Activated CD4-positive, alpha-beta T cell treated with anti-CD3 and anti-CD28 coated beads, Interleukin-2, Interleukin-6, amounts not matched to agents 100 ng/mL and 50 ng/mL, durations not matched to agents 16 hours and 8 hours (primary cell): ENCODE measurements at places on chromosomes 13 and 19.

DNA sequence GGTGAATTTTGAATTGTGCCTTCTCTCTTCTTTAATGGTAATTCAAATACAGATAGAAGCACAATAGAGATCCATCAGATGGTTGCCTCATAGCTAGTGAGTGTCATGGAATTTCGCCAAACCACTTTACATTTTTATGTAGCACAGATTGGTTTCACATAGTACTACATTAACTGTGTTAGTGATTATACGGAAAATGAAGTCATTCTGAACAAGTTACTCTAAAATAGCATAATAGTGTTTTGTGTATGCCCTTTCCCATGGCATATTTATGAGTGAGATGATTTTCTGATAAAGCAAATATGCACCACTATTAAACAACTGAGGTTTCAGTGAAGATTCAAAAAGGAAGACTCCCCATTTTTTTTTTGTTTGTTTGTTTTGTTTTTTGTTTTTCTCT is 1623.5 kb downstream of the PCDH9 start:
- DNase-seq: no peak

- DNase-seq: no peak
These were observed 54.1 kb downstream of the WDFY2 start for GRCh38 chr13:51638216-51638871.

- peak; percentile 36 for DNase-seq
These were observed 9.0 kb upstream of the CEBPA start for GRCh38 chr19:33311326-33311682.

DNA sequence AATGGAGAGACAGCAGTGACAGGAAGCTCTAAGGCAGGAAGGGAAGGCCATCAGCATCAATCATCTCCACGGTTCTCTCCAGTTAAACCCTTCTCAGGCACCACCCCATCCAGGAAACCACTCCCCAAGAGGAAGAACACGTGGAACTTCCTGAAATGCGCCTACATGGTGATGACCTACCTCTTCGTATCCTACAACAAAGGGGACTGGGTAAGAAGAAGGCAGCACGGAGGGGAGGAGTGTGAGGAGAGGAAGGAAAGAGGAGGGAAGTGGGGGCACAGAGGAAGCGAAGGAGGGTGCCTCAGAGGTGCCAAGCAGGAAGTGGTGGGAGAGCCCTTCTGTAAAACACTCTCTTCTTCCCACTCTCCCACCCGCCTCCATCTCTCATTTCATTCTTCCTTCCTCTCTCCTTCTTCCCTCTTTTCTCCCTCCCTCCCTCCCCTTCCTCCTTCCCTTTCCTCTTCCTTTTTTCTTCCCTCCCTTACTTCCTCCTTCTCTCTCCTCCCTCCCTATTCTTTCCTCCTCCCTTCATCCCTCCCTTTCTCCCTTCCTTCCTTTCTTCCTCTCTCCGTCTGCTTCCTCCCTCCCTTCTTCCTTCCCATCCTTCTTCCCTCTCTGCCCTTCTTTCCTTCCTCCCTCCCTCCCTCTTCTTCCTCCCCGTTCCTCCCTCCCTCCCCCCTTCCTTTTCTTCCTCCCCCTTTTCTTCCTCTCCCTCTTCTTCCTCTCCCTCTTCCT is 12.6 kb downstream of the ZSCAN5A start:
- no peak for DNase-seq

- DNase-seq: peak; percentile 88
These were observed 30.0 kb downstream of the VAV1 start for GRCh38 chr19:6802336-6803035.

- DNase-seq: peak; percentile 55
These were observed 730 bp downstream of the NRTN start for GRCh38 chr19:5805462-5806132.

GRCh38 chr19:46806656-46807055 is 18.3 kb upstream of the SLC1A5 start:
- DNase-seq: no peak

- no peak for DNase-seq
These were observed 460.7 kb downstream of the GPC6 start for GRCh38 chr13:93687261-93687660.

DNA sequence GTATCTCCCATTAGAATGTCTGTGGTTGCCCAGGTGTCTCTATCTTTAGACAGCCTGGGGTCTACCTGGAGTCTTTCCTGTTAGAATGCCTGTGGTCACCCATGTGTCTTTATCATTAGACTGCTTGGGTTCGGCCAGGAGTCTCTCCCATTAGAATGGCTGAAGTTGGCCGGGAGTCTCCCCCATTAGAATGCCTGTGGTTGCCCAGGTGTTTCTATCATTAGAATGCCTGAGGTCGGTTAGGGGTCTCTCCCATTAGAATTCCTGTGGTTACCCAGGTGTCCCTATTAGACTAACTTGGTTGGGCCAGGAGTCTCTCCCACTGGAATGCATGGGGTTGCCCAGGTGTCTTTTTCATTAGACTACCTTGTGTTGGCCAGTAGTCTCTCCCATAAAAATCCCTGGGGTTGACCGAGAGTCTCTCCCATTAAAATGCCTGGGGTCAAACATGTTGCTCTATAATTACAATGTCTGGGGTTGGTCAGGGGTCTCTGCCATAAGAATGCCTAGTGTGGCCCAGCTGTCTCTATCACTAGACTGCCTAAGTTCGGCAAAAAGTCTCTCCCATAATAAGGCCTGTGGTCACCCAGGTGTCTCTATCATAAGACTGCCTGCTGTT is 1448.7 kb downstream of the UQCRFS1 start:
- no peak for DNase-seq

DNA sequence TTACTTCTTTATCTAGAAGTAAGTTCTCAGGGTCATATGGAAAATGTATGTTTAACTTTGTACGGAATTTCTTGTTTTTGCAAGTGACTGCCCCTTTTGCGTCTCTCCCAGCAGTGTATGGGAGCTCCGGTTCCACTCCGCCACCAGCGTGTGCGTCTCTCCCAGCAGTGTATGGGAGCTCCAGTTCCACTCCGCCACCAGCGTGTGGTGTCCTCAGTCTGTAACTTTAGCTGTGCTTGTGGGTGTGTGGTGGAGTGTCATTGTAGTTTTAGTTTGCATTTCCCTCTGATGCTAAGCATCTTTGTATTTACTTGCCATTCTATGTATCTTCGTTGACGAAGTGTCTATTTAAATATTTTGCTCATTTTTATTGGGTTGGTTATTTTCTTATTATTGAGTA is 2.4 kb downstream of the CUL4A start:
- no peak for DNase-seq

DNA sequence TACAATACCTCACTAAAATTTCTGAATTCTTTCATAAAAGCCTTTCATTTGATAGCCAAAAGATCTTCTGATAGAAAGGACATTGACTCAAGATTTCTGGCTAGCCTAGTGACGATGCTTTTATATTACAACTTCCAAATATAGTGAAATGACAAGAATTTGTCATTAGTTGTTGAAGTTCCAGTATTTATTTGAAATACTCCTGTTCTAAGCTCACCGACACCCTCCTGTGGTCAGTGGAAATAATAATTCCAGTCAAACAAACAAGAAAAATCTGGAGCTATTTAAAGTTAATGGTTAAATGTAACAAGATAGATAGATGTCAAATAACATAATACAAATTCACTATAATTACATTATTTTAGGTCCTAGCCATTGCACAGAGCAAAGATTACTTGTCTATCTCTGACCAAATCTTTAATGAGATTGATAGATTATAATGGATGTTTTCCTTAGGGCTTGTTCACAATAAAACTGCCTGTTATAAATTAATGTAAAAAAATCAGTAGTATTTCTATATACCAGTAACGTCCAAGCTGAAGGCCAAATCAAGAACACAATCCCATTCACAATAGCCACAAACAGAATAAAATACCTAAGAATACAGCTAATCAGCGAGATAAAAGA is 195.5 kb downstream of the RGCC start:
- DNase-seq: peak; percentile 32

- no peak for DNase-seq
These were observed 103.5 kb upstream of the AKAP11 start for GRCh38 chr13:42168496-42168895.

DNA sequence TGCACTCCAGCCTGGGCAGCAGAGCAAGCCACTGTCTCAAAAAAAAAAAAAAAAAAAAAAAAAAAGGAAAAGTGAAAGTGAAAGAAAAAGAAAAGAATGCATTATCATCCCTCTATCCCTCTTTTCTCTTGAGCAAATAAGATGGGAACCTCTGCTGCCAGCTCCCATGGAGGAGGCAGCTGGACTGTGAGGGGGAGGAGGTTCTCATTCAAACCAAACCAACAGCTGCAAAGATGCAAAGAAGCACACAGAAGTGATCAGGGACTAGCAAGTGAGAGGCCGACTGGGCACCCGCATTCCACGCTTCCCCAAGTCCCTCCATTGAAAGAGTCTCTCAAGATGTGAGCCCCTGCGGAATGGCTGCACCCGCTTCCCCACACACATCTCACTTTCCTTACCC is 63.5 kb downstream of the TSHZ3 start:
- no peak for DNase-seq

GRCh38 chr13:73808318-73808717 is 325.9 kb downstream of the KLF12 start:
- DNase-seq: no peak

DNA sequence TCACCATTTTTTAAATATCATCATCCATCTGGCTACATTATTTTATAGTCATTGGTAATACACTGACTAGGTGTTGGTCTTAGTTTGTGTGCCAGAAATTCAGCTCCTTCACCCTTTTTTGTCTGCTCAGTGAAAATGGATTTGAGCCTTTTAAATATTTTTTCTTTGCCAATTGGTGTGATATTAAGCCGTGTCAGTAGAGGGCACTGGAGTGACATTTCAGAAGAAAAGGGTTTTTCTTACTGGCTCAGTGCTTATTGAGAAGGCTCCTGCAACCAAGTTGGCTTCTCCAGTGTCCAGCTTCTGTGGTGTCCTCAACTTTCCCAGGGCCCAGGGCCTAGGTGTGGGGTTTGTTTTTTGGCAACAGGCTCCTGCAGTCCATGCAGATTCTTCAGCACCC is 546.6 kb downstream of the DACH1 start:
- peak; percentile 35 for DNase-seq

DNA sequence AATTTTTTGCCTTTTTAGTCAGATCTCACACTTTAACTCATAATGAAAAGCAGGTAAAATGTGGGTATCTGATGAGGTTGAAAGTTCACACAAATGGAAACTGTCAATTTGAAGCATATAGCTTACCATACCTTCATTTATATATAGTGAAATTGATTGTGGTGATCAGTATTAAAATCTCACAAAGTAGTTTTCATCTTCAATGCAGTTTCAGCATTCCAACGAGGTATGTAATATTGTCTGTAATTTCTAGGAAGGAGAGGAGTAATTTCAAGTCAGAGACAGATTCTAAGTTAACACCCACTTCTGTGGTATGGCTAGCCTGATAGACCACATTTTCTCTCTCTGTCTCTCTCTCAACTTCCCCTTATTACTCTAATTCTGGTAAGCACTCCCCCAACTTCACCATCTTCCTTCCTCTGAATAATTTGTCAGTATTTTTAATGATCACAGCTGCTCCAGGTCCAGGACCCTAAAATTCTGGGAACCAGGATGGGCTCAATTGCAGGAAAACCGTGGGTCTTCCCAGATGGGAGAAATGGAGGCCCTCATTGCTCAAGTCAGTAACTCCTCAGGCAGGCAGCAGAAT is 455.7 kb downstream of the FGF9 start:
- peak; percentile 12 for DNase-seq

- DNase-seq: no peak
These were observed 20.3 kb upstream of the GPR32 start for GRCh38 chr19:50750010-50750409.

DNA sequence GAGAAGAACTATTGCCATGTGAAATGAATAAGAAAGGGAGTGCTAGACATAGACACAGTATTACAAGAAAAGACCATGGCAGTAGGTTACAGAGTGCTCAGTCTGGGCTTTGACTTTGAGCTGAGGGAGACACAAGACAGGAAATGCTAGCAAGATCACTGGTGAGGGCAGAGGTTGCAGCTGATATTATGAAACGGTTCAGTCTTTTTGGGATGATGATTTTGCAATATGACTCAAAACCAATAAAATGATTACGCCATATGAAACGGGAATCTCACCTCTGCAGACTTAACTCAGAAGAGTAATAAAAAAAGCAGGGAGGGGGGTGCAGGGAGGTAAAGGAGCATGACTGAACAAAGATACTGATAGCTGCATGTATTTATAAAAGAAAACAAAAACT is 123.1 kb downstream of the RBM26 start:
- DNase-seq: peak; percentile 36
